ENCODE measurements at places on chromosomes 2 and 18.

DNA sequence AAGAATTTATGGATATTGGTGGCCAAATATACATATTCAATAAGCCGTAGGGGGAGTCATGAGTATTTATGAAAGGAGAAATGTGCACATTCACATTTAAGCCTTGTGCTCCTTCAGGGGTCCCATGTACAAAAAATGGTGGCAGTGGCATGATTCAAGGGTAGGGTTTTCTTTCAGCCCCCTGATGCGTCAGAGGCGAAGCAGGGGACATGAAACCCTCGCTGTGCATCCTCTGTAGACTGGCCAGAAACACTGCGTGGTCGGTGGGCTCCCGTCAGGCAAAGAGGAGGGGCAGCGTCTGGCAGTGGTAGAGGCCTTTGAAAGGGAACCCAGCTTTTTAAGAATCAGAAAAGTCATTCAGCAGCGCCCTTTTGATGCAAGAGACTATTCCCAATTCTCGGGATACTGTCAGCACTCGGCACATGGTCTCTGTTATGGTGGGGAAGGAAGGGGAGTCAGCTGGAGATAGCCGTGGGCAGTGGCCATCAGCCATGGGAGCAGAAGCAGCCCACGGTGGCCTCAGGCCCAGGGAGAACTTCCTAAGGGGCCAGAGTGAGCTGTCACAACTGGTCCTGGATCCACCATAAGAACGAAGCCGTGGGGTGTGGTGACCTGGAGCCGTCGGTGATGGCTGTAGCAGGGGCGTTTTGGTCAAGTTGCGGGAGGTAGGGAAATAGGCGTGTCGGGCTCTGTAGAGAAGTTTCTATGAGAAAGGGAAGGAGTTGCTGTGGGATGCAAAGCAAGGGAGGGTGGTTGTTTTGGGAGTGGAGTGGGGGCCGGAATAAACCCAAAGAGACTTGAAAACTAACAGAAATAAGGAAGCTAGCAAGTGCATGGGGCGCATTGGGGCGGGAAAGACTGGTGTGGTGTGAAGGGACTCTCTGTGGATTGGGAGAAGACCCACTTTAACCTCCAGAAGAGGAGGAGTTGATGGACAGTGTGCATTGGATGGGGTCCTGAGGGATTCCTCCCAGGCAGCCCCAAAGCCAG, 95.6 kb downstream of the SH3BP4 start:
- DNase-seq: peak; percentile 15
- H3K4me3 ChIP-seq: no peak overlapping the region
- H3K27me3 ChIP-seq: no peaks in the 10 kb centered on the region
- H3K36me3 ChIP-seq: no peaks in the 10 kb centered on the region

- H3K27ac ChIP-seq: peak overlapping the region; percentile 87
- peak overlapping the region; percentile 46 for H3K4me3 ChIP-seq
- H3K36me3 ChIP-seq: no peaks in the 10 kb centered on the region
- no peaks in the 10 kb centered on the region for H3K27me3 ChIP-seq
- DNase-seq: no peak
Measured at GRCh38 chr2:61535449-61535848, 2.7 kb downstream of the XPO1 start.

DNA sequence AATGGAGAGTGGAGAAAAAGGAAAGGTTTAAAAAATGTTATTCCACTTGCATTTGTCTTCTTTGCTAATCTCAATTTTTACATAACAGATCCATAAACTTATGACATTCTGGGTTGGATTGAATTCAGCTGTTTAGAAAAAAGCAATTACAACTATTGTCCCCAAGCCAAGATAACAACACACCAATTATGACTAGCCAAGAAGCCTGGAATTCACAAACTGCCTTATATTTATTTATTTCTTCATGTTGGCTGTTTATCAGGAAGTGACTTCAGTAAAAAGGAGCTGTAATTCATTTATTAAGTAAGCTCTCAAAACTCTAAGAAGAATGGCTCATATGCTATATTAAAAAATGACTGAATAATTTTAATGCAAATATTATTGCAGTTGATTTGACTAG, 137.4 kb downstream of the CALCRL start:
- no peaks in the 10 kb centered on the region for H3K36me3 ChIP-seq
- no peaks in the 10 kb centered on the region for H3K27me3 ChIP-seq
- no peaks in the 10 kb centered on the region for H3K4me1 ChIP-seq
- no peak overlapping the region for H3K4me3 ChIP-seq
- no peak for DNase-seq
- no peak overlapping the region for H3K27ac ChIP-seq

- no peaks in the 10 kb centered on the region for H3K36me3 ChIP-seq
- no peak for DNase-seq
- H3K27me3 ChIP-seq: no peaks in the 10 kb centered on the region
- H3K4me1 ChIP-seq: no peaks in the 10 kb centered on the region
- H3K27ac ChIP-seq: no peak overlapping the region
Measured at GRCh38 chr2:199452260-199452990, 5.3 kb downstream of the SATB2 start.

DNA sequence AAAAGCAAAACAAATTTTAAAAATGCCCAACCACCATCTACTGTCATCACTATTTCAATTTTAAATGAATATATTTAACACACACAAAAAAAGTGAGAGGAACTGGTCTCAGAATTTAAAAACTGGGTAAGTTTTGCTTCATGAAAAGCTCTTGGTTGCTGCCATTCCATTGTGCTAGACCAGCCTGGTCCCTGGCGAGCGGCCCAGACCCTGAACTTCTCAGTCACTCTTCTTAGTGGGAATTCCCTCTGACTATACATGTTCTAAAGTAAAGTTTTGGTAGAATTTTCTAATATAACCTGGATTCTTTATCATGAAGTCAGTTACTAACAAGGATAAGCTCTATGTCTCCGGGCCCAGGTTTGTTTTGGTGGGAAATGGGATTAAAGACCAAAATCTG, 34.8 kb upstream of the TMEM177 start:
- no peaks in the 10 kb centered on the region for H3K36me3 ChIP-seq
- H3K4me3 ChIP-seq: no peak overlapping the region
- no peak for DNase-seq
- no peaks in the 10 kb centered on the region for H3K4me1 ChIP-seq
- no peak overlapping the region for H3K27ac ChIP-seq

DNA sequence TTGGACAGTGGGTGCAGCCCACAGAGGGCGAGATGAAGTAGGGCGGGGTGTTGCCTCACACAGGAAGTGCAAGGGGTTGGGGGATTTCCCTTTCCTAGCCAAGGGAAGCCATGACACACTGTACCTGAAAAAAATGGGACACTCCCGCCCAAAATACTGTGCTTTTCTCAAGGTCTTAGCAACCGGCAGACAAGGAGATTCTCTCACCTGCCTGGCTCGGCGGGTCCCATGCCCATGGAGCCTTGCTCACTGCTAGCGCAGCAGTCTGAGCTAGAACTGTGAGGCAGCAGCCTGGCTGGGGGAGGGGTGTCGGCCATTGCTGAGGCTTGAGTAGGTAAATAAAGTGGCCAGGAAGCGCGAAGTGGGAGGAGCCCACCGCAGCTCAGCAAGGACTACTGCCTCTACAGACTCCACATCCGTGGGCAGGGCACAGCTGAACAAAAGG, 244.7 kb downstream of the NBAS start:
- H3K27me3 ChIP-seq: no peaks in the 10 kb centered on the region
- no peak overlapping the region for H3K27ac ChIP-seq
- H3K4me1 ChIP-seq: no peaks in the 10 kb centered on the region
- no peak overlapping the region for H3K4me3 ChIP-seq
- no peak for DNase-seq

GRCh38 chr18:26510337-26510736, 38.0 kb downstream of the KCTD1 start:
- no peaks in the 10 kb centered on the region for H3K36me3 ChIP-seq
- no peak overlapping the region for H3K27ac ChIP-seq
- no peaks in the 10 kb centered on the region for H3K27me3 ChIP-seq
- no peak overlapping the region for H3K4me3 ChIP-seq

- no peaks in the 10 kb centered on the region for H3K27me3 ChIP-seq
- H3K36me3 ChIP-seq: no peaks in the 10 kb centered on the region
- H3K4me3 ChIP-seq: no peak overlapping the region
- H3K4me1 ChIP-seq: no peaks in the 10 kb centered on the region
Measured at GRCh38 chr2:102256276-102256675, 55.1 kb upstream of the IL1RL1 start.

DNA sequence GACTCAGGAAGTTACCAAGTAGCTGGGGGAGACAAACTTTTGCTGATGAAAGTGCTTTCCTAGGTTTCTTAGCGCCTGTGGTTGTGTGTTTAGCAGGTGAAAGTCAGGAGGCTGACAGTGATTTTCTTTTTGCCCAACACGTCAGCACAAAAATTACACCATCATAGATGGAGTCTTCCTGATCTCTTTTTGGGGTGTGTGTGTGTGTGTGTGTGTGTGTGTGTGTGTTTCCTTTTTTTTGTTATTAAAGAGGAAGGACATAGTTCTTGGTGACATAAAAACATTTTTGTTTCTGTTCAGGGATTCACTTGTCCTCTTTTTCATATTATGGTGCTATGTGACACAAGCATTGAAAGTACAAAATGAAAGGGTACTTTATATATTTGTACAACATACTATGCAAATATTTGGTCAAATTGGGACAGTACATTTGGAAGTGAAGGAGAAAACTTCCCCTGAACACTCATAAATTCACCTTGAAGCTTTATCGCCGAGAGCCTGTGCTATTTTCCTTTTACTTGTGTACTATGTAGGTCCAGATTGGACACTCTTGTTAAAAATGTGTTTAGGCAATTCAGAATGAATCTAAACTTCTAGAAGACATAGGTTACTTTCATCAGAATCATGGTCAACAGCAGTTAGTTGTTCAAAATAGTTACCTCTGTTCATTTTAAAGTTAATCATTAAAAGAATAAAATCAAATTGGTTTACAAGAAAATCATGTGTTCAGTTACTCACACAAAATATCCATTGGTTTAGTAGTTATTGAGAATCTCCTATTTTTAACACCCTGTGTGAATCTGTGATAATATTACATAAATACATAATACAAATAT, 491.9 kb downstream of the IRS1 start:
- H3K27me3 ChIP-seq: no peaks in the 10 kb centered on the region
- no peaks in the 10 kb centered on the region for H3K4me1 ChIP-seq
- DNase-seq: no peak
- no peak overlapping the region for H3K27ac ChIP-seq

DNA sequence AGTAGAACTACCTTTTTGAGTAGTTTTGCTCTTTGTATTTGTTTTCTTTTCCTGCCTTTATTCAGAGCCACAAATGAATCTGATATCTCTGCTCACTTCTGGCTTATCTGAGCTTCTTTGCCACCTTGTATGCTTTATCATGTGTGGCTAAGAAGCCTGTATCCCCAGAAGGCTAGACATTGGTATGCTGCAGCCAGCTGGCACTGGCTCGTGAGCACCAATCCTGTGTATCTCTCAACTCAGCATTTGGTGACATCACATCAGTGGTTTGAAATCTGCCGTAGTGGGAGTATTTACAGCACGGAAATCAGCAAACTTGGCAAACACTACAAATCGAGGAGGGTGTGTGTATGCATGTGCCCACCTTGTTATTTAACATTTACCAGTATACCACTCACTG, 183.7 kb upstream of the LHCGR start:
- H3K4me1 ChIP-seq: no peaks in the 10 kb centered on the region
- no peak overlapping the region for H3K27ac ChIP-seq
- H3K27me3 ChIP-seq: no peaks in the 10 kb centered on the region
- DNase-seq: no peak
- no peak overlapping the region for H3K4me3 ChIP-seq

DNA sequence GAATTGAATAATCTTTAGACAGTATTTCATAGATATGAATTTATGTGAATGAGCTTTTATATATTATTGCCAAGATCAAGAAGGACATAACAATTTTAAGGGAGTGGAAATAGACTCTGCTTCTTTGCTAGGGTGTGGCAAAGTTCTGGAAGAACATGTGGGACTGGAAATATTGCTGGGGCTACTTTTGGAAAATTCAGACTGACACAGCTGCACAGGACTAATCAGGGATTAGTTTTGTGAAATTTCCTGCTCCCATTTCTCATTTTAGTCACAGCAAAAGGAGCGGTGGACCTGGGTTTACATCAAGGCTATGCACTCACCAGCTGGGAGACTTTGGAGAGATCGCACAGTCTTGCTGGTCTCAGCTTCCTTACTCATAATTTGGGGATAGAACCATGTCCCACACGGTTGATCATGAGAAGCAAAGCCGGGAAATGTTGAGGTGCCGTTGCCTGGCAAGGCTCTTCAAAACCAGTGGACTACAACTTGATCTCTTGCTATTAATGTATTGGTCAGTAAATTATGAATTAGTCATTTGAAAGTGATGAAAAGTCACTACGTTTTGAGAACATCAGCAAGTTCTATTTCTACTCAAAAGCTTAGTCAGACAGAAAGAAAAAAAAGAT, 42.4 kb downstream of the IL1RL2 start:
- H3K4me3 ChIP-seq: no peak overlapping the region
- H3K27ac ChIP-seq: peak overlapping the region; percentile 91
- H3K4me1 ChIP-seq: no peaks in the 10 kb centered on the region

- no peaks in the 10 kb centered on the region for H3K36me3 ChIP-seq
- H3K4me3 ChIP-seq: no peak overlapping the region
- H3K4me1 ChIP-seq: no peaks in the 10 kb centered on the region
- H3K27me3 ChIP-seq: no peaks in the 10 kb centered on the region
- DNase-seq: no peak
- H3K27ac ChIP-seq: no peak overlapping the region
Measured at GRCh38 chr18:60069145-60069544, 169.3 kb downstream of the PMAIP1 start.

GRCh38 chr2:219002395-219003266, 9.4 kb upstream of the CRYBA2 start:
- peaks cover 20% of the 10 kb centered on the region for H3K27me3 ChIP-seq
- H3K4me3 ChIP-seq: peak overlapping the region; percentile 26
- no peaks in the 10 kb centered on the region for H3K36me3 ChIP-seq
- peak overlapping the region; percentile 79 for H3K27ac ChIP-seq
- no peaks in the 10 kb centered on the region for H3K4me1 ChIP-seq

DNA sequence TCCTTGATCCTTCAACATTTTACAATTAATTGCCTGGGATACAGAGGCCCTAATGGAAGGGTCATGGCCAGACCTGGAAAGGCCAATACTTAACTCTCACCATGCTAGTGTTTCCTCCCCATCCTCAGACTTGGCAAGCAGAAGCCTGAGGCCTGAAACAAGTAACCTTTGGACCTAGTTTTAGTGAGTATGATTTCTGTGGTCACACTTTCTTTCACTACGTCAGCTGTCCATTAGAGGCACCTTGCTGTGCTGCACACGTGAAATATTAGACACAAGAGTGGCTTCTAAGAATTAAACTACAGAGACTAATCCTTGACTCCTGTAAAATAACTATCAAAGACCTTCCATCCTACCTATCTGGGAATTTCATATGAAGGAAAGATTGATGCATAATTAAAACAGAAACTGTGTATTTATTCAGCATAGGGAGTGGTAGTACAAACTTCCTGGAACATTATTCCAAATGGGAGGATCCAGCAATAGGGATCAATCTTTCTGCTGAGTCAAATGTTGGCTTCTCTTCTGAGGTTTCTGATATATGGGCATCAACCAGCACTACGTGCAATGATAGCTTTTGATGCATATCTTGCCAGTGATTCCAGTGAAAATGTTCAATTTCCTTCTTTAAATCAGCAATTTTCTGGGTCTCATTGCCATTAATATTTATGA, 249.7 kb downstream of the IKZF2 start:
- no peak overlapping the region for H3K4me3 ChIP-seq
- H3K4me1 ChIP-seq: no peaks in the 10 kb centered on the region
- H3K27ac ChIP-seq: peak overlapping the region; percentile 42
